ENCODE measurements at places on chromosomes 7 and 10.
A peak's percentile ranks its signal among the peaks of the same experiment; 100 is the strongest.

- no peak for DNase-seq
These were observed 1265.8 kb downstream of the REEP3 start for GRCh38 chr10:64786989-64787388.

DNA sequence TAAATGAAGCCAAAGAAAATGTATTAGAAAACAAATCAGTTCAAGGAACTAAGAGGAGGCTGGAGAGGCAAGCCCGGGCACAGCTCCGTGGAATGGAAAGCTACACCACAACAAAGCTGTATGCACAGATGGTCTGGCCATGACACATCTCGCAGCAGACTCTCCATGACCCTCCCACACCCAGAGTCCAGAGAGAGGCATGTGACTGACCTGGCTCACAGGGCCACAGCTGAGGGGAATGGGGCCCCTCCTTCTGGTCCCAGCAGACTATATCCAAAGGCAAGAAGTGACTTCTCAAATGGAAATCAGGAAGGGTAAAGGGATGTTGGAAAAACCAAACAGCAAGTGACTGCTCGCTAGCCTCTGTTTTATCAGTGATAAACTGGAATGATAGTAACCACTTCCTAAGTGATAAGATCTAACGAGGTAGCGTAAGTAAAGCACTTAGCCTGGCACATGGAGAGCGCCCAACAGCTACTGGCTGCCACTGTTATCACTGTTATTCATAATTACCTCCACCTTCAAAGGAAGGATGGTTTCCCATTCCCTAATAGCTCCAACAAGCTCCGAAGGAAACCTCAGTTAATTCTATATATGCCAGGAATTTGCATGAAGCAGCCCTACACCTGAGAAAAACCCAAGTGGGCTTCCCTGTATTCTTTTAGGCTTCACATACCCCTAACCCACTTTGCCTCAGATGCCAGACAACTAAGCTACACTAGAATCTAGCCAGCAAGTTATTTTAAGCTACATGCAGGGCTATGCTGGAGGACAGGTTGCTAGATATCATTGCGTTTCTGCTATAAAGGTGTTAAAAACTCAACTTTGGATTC, 8.4 kb downstream of the OSBPL3 start:
- no peak for DNase-seq

DNA sequence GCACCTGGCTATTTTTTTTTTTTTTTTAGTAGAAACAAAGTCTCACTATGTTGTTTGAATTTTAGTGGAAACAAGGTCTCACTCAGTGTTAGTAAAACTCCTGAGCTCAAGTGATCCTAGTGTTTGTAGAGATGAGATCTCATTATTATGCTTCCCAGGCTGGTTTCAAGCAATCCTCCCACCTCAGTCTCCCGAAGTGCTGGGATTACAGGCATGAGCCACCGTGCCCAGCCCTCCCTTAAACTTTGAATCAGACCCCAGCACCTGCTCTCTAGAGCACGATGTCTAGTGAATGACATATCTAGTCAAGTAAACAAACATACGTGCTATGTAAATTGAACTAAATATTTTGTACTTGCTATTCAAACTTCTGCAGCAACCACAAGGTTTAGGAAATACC, 105.6 kb upstream of the MYO3A start:
- DNase-seq: no peak

DNA sequence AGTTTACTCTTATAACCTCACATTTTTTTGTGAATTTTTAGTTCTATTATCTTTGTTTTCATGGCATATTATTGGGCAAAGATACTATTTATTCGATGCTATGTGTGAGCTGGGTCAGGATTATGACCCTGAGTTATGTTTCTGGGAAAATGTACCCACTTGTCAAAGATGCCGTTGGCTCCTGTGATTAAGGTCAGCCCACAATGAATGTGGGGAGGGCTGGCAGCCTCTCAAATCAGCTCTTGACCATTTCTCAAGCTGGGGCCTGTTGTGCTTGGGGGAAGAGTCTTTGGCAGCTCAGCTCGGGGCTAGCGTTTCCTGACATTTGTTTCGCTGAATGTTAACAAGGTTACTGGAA, 97.5 kb downstream of the TCF7L2 start:
- DNase-seq: no peak

DNA sequence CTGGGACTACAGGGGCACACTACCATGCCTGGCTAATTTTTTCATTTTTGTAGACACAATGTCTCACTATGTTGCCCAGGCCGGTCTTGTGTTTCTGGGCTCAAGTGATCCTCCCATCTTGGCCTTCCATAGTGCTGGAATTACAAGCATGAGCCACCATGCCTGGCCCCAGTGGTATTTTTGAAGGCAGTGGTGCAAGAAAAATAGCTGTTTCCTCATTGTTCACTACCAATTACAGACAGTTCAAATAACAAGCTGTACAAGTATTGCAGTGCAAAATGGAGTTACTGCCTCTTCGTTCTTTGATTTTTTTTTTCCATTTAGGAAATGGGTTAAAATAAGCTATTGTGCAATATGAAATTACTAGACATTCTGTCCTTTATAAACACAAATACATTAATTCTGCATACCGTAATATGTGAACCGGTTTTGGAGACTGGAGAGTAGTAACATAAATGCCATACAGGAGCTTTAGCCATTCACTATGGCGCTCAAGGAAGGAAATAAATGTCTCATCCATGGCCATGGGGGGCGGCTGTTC, 35.0 kb upstream of the BPGM start:
- DNase-seq: no peak

DNA sequence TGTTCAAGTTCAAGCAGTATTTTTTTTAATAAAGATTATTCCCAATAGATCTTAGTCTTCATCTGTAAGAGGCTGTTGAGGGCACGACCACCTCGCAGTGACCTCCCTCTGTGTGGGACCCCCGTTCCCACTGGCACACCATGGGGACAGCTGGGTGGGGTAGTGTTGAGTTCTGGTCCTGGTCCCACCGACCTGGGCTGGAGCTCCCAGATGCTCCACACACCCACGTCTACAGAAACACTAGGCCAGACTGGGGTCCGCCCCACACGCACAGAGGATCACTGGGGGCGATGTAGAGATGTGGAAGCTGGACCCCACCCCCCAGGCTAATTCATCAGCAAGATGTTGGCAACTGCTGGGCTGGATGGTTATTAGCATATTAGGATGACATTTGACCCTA, 623.6 kb downstream of the PTPRN2 start:
- DNase-seq: no peak

DNA sequence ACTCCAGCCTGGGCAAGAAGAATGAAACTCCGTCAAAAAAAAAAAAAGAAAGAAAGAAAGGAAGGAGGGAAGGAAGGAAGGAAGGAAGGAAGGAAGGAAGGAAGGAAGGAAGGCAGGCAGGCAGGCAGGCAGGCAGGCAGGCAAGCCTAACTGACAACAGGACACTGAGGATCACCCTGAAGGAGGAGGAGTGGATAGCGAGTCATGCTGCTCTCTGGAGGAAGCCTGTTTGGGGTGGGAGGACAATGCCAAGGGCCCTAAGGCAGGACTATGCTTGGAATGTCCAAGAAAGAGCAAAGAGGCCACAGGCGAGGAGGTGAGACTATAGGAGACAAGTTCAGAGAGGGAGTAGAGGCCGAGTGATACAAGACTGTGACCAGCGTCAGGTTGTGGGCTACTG, 107.0 kb upstream of the PARD3 start:
- no peak for DNase-seq

DNA sequence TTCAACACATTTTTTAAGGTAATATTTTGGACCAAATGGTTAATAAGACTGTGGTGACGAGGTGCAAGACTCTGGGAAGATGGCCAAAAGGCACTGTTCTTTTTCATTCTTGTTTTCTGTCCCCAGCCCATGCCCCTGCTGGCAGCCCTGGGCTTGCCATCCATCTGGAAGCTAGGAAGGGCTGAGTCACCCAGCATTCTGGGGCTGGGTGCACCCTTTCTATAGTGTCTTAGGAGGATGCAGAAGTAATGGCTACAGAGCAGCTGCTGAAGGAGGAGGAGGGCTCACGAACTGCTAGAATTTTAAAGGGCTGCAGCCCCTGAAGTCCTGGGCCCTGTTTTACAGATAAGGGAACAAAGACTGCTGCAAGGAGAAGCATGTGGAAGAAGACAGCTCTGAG, 42.8 kb upstream of the ZNF32 start:
- no peak for DNase-seq

GRCh38 chr7:151088856-151089699, 2.8 kb downstream of the AGAP3 start:
- DNase-seq: no peak

GRCh38 chr7:69942573-69942972, 344.3 kb downstream of the AUTS2 start:
- DNase-seq: no peak

GRCh38 chr10:129048513-129048912, 418.5 kb upstream of the MGMT start:
- DNase-seq: no peak

DNA sequence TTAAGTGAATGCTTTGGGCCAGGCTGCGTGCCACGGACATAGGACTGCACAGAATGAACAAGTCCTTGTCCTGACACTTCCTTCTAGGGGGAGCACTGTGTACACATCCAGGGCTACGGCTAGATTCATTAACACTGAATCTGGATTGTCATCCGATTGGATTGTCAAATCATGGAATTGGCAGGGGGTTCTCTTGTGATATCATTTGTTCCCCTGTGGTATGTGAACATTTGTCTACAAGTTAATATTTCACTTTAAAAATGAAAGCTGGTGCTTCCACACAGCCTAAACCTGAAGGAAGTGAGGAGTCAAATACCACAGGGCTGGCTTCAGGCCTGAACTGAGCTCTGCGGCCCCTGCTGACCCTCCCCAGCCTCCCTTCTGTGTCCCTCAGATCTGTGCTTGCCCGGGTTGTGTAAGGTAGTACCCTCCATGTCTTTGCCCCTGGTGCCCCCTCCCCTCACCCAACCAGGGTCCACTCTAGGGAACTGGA, 75.6 kb downstream of the SNX10 start:
- no peak for DNase-seq

GRCh38 chr7:74718336-74718735, 55.5 kb upstream of the NCF1 start:
- DNase-seq: no peak

- no peak for DNase-seq
These were observed 109.1 kb upstream of the TNS3 start for GRCh38 chr7:47690902-47691558.

- no peak for DNase-seq
These were observed 639.9 kb downstream of the TYW1 start for GRCh38 chr7:67636348-67637022.

GRCh38 chr10:112288486-112288885, 5.3 kb downstream of the TECTB start:
- DNase-seq: no peak

DNA sequence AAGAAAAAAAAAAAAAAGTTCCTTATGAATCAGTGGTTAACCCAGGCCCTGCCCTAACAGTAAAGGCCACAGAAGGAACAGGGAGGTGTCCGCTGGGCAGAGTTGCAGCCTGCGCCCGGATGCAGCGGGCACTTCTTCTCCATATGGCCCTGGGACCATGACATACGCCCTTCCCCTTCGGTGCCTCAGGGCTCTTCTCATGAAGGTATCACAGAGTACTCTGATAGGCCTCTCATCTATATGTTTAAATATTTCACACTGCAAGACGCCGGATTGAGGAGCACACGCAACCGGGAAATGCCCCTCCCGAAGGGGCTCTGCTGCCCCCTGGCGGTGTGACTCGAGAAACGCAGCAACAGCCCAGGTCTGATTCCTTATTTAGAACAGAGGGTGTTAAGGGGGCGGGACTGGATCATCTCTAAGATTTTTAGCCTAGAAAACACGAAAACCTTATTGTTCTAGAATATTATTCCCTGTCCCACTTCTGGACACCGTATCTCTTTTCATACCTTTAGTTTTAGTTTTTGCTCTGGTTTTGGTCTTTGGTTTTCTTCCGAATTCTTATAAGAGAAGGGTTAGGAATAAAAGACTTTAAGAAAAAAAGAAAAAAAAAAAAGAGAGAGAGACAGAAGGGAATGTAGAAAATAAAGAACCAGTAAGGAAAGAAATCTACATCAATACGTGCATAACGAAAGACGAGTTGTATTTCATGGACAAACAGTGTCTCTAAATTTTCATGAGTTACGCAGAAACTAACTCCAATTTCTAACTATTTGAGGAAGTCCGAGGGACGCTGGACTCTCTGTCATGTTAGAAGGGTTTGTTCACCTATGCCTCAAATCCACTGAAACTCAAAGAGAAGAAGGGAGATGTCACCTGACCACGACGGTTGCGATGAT, 12.0 kb downstream of the DAGLB start:
- peak; percentile 15 for DNase-seq

DNA sequence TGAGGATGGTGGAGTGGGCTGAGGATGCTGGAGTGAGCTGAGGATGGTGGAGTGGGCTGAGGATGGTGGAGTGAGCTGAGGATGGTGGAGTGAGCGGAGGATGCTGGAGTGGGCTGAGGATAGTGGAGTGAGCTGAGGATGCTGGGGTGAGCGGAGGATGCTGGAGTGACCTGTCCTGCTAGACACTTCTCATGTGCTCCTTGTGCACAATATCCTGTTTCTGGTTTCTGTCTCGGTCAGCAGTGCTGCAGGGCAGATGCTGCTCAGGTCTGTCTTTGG, 29.2 kb downstream of the ANXA8 start:
- no peak for DNase-seq

GRCh38 chr10:16945593-16945992, 128.4 kb upstream of the RSU1 start:
- DNase-seq: no peak

GRCh38 chr10:44513591-44513990, 128.7 kb upstream of the CXCL12 start:
- DNase-seq: no peak

DNA sequence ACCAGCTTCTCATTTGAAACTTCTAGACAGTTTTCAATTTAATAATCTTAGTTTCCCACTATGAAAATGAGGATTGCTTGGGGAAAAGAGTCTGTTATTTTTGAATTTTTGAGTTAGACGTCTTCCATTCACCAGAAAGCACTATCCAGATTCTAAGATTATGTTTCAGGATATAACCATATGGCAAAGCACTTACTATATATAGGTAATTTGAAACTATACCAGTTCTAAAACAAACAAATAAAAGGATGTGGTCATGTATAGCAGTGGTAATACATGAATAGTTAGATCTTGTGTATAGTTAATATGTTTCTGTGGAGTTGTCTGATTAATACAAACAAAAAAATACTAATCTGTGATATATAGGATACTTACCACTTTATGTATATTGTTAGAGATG, 320.0 kb downstream of the EXOC4 start:
- no peak for DNase-seq

DNA sequence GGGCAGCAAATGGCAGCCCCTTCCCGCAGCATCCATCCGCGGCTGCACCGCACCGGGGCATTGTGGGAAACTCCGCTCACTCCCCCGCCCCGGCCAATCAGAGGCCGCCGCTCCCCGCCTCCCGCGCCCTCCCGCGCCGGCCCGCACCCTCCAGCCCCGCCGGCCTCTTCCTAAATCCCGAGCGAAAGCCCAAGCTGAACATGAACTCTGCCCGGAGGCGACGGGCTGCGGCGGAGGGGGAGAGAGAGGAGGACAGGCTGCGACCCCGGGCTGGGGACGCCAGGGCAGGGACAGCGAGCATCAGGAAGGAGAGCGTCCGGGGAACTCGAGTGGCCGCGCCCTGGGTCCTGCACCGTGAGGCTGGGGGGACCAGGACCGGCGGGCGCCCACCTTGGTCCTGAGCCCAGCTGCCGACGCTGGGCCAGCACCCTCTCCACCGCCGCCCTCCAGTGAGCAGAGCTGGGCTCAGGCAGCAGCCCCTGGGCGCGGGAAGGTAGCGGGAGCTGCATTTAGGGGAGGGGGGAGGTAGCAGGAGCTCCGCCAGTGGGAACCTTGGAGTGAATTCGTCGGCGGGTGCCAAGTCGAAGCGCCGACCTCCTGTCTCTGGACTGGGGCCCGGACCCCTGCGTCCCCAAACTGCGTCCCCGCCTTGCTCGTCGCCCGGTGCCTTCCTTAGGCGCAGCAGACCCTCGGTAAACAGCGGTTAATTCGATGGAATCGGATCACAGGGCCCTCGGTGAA, at the start of gene DGKI:
Gene DGKI, minus strand, starts transcription at position 148 of the 741 bp plus-strand sequence.
- no peak for DNase-seq
